Forelimb muscle (tissue), 1 donor: ENCODE measurements at places on chromosomes 7 and 10. TPM values are rescaled to one million over a fixed set of nuclear protein-coding genes. Genes with fewer than 3 reads are reported as not detected.

The ADAM8 gene
- 2.4 TPM for polyA plus RNA-seq

The MMD2 gene
- polyA plus RNA-seq: not detected

DNA sequence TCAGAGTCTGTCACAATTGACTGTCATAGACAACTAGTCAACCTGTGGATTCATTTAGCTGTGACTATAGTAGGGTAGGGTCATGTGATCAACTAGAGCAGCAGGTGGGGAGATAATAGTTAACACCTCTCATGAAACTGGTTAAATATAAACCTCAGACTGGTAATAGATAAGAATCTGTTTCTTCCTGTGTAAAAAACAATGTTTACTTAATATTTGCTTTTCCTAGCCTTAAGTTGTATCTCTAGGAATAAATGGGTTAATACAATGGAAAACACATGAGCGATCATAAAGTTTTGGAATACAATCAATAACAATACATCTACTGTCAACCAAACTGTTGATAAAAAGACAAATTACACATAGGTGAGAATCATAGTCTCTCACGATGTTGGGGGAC lies 43.4 kb upstream of the ITGB8 start:
- no peak for DNase-seq

- DNase-seq: peak; percentile 25
Measured at GRCh38 chr7:12729112-12729511, 41.7 kb downstream of the ARL4A start.

DNA sequence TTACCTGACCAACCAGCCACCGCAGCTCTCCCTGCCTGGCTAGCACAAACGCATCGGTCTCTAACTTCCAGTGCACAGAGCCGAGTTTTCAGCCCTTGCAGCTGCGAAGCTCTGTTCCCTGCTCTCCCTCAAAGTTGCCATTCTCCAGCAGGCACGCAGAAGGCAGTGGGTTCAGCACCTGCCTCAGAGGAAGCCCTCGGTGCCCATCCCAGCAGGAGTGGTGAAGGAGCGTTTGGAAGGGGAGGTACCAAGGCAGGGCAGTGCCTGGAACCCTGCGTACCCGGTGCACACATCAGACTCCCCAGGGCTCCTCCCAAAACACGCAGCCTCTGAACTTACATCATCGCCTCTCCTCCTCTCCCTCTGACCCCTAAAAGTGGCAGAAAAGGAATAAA lies 1.7 kb upstream of the STK32C start:
- DNase-seq: no peak

DNA sequence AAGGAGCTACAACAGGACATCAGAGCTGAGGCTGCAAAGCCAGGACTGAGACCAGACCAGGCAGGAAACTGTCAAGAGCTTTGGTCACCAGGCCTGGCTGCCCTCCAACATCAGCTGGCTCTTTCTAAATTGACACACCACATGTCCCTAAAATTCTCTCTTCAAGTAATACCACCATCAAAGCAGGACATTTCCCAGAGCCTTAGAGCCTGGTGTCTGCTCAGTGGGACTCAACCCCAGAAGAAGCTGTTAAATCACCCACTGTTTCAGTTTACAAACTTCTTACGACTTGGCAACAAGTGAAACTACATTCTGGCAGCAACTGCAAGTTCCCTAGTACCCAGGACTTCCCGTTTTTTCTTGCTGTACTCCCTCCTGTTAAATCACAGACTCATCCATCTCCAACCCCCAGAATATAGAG lies 3.8 kb upstream of the IL6 start:
- no peak for DNase-seq

GRCh38 chr10:48390933-48391845 lies 84.7 kb downstream of the MAPK8 start:
- no peak for DNase-seq

DNA sequence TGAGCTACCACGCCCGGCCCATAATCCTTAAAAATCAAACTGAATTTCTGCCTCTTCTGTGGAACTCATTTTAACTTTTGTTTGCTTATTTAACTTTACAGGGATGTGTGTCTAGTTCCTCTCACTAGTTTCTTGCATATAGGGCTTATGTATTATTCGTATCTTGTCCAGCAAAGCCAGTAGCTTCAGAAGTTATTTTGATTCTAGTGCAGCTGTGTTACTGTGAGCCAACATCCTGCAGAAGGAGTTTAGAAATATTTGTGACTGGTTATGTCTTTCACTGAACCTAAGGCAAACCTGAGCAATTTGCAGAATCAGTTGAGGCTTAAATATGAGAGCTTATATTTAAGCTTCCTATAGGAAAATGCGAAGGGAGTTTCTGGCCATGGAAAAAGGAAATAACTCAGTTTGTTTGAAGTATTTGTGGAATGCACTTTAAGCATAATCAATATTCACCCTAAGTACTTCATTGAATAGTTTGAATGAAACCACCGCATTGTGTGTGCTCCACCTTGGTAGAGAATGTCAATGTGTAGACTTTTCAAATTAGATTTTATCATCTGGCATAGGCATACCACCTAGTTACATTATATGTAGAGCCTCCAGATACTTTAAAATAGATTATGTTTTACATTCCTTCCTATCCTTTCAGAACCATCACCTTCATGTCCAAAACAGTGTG lies 90.8 kb downstream of the MCU start:
- no peak for DNase-seq

DNA sequence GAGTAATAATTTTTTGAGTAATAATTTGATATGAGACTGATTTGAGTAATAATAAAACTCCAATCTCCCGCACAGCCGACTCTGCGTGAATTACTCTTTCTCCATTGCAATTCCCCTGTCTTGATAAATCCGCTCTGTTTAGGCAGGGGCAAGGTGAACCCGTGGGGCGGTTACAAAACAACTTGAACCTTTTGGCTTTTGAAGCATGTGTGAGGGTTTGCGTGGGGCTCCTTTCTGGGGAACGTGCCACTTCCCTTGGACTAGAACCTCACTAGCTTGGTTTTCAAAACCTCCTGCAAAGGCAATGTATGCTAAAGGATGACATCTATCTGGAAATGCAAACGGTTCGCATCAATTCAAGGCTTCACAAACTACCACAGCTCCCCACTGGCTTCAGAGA lies 1.5 kb downstream of the CRPPA start:
- DNase-seq: no peak

DNA sequence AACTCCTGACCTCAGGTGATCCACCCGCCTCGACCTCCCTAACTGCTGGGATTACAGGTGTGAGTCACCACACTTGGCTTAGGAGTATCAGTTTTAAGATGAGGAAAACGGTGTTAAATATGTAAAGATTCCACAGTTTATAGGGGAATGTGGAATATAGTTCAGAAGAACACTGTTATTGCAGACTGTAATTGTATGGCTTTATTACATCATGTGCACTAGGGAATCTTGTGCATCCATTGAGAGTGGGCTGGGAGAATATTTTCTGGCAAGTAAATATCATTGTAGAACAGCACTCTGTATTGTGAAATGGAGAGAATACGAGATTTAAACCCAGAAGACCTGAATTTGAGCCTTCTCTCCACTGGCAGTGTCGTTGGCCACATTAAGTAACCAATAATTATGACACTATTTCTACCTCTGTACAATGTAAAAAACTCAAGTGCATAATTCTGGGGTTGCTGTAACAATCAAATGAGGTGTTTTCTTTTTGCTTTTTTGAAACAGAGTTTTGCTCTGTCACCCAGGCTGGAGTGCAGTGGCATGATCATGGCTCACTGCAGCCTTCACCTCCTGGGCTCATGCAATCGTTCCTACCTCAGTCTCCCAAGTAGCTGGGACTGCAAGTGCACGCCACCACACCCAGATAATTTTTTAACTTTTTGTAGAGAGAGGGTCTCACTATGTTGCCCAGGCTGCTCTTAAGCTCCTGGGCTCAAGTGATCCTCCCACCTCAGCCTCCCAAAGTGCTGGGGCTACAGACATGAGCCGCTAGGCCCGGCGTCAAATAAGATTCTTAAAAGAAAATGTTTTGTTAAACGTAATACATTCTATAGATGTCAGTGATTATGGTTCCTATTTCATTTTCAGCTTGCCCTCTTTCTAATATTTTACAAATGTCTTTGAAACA lies 12.0 kb upstream of the PARD3 start:
- DNase-seq: no peak

DNA sequence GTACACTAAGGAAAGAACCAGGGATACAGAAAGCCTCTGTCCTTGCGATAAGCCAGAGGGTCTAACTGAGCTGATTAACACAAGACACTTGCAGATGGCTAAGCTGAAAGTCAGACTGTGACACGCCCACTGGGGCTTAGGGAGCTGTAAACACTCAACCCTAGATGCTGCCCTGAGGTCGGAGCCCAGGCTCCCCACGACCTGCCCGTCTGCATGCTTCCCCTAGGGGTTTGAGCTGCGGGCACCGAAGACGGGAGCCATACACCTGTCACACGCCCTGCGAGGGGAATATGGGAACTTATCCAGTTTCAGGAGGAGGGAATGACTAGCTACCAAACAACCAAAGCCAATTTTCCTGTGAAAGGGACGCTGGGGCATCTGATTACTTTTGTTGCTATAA lies 96.0 kb downstream of the HTR5A start:
- no peak for DNase-seq
